Brain microvascular endothelial cell (primary cell): ENCODE measurements at places on chromosomes 1 and 21.

DNA sequence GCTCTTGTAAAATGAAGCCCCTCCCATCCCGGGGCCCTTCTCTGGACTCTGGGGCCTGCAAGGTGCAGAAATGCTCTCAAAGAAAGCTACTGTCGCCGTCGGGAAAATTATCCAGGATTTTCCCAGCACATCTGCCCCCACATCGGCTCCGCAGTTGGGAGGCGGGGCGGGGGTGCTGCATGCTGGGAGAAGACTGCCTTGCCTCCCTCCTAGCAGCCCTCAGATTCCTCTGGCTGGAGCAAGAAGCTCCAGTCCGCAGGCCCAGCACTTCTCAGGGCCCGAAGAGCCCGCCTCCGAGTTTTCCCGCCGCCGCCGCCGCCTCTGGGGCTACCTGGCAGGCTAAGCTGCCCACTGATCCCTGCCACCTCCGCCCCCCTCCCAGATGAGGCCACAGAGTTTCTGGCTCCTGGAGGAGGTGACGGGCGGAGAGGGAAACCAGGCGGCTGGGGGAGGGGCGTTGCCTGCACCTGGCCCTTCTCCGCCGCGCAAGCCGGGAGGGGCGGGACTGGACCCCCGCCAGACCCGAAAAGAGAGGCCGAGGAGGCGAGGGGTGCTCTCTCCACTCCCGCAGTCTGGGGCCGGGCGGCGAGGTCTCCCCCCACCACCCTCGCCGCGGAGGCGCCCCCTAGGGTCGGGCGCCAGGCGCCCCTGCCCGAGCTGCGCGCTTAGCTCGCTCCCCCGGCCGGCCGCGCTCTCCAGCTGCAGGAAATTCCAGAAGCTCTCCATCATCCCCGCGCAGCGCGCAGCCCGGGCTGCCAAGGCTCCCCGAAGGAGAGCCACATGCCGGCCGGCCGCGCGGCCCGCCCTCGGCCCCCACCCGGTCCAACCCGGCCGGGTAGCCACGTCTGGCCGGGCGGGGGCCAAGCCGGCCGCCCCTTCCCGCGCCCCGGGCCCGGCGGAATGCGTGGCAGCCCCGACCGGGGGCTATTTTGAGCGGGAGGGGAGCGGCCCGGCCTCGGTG, 28.8 kb downstream of the AHDC1 start:
- peak; percentile 68 for DNase-seq

- no peak for DNase-seq
These were observed 106.4 kb downstream of the RGL1 start for GRCh38 chr1:183911285-183911684.

GRCh38 chr1:9787702-9788101, 36.1 kb downstream of the CLSTN1 start:
- DNase-seq = no peak

GRCh38 chr21:38959692-38960061, 153.9 kb downstream of the ETS2 start:
- no peak for DNase-seq

DNA sequence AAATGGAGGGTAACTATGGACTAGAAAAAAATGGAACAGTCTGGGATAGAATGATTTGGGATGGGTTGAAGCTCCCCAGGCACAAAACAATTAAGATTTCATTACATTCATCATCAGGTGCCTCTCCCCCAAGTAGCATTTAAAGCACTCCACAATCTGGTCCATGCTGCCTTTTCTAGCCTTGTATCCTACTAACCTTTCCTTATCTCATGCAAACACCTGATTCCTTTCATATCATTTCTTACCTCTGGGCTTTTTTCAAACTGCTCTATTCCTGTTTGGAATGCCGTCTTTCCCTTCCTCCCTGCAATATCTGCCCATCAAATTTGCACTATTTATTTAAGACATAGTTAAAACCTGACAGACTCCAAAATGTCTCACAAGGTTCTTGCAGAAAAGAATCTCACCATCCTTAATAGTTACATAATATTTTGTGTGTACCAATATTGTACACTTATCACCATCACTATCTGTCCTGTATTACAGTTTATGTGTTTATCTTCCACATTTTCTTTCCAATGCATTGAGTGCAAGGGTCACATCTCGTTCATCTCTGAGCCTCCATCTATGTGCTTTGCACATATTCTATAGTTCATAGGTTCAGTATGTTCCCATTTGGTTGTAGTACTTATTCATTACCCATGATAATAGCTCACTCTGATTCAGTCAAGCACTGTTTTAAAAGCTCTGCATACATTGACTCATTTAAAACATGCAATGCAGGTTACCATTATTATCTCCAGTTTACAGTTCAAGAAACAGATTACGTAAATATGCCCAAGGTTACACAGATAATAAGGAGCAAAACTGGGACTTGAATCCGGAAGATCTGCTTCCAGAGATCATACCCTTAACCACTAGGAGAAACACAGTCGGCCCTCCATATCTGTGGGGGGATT, 16.1 kb upstream of the SHCBP1L start:
- DNase-seq = no peak

GRCh38 chr1:51312718-51313117, 17.6 kb downstream of the TTC39A start:
- no peak for DNase-seq

GRCh38 chr1:13624526-13624925, 40.9 kb downstream of the PDPN start:
- no peak for DNase-seq

- no peak for DNase-seq
These were observed 776 bp downstream of the ITSN1 start for GRCh38 chr21:33642896-33643657.

DNA sequence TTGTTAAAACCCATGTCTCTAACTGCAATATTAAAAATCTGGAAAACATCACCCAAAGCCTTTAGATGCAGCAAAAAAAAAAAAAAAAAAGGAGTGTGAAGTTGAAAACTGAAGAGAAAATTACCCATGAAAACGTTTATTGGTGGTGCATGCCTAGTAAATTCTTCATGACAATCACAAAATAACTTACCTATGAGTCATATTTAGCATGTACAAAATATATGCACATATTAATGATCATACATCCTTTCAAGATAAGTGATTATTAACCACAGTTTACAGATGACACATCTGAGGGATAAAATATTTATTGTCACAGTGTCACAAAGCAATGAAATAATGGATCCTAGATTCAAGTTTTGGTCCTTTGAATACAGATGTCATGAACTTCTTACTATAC, 505.2 kb upstream of the NR5A2 start:
- DNase-seq = no peak

- DNase-seq = peak; percentile 84
These were observed 3.2 kb upstream of the NUAK2 start for GRCh38 chr1:205324781-205325180.

DNA sequence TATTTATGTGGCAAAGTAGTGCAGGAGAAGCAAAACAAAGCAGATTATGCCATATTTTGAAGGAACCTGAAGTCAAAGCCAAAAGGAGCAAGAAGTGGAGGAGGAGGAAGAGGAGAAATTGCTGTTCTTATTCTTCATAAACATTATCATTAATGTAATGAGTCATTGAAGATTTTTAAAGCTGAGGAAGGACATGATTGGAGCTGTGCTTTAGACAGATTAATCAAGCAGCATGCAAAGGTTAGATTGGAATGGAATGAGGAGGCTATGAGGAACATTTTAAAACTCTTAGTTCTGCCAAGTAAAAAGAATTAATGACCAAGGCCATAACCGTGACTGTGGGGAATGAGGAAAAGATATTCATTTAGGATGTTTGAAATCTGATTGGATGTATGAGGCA, 33.0 kb upstream of the HSD17B7 start:
- DNase-seq = no peak

DNA sequence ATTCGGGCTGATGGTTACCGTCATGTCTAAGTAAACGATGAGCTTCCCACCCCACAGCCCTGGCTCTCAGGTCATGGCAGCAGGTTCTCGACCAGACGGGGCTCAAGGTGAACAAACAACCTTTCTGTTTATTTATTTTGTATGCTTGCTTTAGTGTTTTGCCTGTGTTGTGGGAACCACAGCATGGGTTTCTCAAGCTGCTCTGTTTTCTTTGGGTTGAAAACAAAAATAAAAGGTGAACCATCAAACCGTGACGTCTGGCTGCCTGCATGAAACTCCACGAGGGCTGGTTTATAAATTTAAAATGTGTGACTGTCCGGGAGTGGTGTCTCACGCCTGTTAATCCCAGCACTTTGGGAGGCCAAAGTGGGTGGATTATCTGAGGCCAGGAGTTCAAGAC, 28.0 kb downstream of the TMEM51 start:
- DNase-seq = no peak

DNA sequence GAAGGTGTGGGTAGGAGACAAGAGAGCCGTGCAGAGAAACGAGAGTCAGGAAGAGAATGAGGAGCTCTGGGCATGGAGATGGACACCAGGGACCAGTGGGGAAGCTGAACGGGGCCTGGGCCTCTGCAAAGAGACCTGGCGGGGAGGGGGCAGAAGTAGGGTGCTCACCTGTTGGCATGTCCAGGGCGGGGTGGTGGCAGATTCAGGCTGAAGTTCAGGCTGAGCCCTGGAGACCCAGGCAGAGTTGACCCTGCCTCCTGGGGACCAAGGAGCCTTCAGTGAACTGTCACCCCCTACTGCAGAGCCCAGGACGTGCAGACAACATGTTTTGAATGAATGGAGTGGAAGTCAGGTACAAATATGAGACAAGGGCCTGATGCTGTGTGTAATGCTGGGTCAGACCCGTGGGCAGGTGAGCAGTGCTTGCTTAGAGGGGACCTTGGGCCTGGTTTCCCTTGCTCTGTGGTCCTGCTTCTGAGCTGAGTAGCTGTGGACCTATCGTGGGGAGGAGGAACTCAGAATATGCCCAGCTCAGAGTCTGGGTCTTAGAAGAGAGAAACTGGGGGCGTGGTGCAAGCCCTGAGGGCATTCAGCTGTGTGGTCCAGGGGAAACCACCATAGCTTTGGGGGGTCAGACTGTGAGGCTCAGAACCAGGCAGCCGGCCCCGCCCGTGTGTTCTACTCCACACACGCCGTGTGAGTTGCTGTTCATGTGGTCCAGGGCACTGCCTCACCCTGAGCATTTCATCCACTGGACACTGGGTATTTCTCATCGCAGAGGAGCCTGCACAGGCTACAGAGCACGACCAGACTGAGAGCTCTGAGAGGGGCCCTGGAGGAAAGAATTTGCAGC, 21.3 kb upstream of the UMODL1 start:
- DNase-seq = no peak

DNA sequence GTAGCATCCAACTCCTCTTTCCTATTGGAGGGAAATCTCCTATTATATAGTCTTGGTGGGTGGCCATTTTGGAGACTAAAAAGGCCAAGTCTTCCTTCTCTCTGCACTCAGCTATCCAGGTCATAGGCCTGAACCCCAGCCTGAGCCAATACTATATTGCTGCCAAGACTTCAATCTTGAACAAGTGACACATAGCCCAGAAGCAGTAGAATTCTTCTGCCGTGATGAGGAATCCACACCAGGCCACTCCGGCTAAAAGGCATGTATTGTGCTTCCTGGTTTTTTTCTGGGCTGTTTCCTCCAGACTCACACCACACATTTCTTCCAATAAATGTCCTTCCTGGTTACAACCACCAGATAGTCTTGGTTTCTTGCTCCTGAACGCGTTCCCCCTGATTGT, 43.0 kb downstream of the ATF3 start:
- peak; percentile 48 for DNase-seq

DNA sequence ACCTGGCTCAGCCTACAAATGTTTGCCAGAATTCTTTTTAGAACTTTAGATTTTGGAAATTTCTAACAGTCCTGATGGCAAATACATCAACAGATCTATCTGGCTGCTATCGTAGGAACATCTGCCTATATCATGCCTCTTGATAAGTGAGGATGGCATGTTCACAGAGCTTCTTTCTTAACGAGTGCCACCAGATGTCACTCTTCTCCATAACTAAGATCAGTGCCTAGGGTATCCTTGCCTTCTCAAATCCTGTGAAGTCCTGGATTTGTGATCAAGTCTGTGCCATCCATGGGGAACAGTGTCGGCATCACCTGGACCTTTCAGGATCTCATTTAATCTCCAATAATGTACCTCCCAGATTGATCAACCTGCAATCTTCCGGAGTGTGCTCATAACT, 36.5 kb upstream of the CD5L start:
- peak; percentile 18 for DNase-seq

GRCh38 chr1:16091296-16091695, 17.8 kb upstream of the FAM131C start:
- no peak for DNase-seq

DNA sequence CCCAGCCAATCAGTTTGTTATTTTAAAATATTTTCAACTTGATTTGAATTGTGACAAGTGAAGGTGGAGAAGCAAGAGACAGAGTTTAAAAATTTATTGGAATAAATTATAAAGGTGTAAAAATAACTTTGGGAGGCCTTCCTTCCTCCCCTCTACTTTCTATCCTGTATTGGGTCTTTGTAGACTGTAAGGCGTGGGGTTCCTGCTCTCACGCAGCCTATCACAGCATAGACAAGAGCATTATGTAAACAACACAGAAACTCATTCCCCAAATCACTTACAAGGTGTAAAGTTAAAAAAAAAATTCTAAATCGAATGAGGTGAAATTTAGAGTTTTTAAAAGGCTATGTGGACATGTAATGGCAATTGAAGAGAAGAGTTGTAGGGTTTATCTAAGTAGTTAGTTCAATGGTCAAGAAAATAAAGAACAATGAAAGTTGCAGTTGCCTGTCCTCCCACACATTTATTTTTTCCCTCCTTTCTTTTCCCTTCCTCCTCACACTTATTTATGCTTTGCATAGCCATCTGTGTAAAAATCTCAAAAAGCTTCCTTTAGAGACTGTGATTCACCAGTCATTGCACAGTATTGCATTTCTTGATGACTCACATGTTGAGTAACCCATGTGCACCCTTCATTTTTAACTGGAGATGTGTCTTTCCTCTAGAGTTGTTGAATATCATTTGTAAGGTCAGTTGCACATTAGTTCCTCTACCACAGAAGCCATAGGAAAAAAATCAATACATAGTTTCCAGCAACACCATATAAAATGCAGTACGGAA, 242.2 kb downstream of the PTPRC start:
- DNase-seq = peak; percentile 88
